ENCODE measurements at places on chromosomes 5 and 9.

DNA sequence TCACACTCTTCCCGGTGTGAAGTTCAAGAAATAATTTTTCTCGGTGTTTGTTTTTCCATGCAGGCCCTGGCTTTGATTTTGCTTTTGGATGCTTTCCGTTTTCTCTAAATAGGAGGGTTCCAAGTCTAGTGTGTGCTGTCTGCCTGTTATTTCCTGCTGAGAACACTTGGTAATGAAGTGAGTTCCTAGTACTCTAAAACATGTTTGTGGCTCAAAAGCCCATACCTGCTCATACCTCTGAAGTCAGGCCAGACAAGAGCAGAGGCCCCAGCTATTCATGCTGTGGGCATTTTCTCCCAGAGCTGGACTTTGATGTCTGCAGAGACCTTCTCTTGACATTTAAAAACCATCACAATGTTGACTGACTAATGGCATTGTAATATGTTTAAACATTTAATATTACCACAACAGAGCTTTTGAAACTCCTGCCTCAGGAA, 211.2 kb downstream of the GOLPH3 start:
- DNase-seq, result no peak

DNA sequence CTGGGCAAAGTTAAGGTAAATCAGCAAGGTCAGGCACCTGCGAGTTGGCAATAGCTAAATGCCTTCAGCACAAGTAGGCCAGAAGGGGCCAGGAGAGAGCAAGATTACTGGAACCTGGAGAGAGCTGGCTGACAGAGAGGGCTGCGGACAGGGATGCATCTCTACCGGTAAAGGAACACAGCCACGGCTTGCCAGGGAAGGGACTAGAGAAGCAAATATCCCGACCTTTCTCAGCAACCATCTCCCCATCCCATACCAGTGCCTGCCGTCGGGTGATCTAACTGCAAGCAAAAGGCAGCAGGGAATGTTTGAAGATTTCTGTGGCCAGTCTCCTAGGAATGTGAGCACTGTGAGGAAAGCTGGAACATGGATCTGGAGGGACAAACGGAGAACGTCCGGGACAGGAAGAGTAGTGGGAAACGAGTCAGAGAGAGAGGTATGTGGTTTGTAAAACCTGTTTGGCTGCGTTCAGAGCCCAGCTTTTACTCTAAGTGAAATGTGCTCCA, 15.9 kb upstream of the ABLIM3 start:
- no peak for DNase-seq

- DNase-seq, result no peak
Measured at GRCh38 chr9:3497857-3498256, 27.9 kb downstream of the RFX3 start.

GRCh38 chr5:72020161-72020983, 86.9 kb upstream of the MAP1B start:
- no peak for DNase-seq

- no peak for DNase-seq
Measured at GRCh38 chr5:143337946-143338345, 65.5 kb downstream of the NR3C1 start.

DNA sequence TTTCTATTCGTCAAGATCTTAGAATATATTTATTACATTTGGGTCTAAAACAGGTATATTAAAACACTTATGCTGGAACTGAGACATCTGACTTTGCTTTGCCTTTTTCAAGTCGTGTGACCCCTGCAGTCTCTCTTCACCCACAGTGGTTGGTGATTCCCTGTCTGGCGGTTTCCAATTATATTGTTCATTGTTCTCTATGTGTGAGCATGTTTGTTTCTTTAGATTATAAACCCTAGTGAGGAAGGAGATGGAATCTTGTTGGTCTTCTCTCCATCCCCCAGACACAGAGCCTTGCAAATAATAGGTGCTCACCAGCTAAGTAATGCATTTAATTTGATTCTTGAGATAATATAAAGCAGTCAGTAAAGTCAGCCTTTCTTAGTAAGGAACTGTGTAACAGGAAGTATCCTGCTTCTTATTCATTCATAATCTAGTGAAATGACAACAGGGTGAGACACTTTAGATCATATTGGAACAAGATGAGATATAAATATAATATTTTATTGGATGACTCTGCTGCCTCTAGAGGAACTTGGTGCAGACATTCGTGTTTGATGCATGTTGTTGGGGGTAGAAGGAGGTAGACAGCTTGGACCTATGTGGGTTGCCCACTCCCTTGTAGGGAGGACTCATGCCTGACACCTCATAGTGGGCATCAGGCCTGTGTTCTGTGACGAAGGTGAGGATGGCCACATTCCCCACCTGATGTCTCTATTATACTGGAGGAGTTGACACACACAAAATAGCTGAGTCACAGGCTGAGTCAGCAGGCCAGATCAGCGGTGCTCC, 88.1 kb downstream of the FGF1 start:
- no peak for DNase-seq

DNA sequence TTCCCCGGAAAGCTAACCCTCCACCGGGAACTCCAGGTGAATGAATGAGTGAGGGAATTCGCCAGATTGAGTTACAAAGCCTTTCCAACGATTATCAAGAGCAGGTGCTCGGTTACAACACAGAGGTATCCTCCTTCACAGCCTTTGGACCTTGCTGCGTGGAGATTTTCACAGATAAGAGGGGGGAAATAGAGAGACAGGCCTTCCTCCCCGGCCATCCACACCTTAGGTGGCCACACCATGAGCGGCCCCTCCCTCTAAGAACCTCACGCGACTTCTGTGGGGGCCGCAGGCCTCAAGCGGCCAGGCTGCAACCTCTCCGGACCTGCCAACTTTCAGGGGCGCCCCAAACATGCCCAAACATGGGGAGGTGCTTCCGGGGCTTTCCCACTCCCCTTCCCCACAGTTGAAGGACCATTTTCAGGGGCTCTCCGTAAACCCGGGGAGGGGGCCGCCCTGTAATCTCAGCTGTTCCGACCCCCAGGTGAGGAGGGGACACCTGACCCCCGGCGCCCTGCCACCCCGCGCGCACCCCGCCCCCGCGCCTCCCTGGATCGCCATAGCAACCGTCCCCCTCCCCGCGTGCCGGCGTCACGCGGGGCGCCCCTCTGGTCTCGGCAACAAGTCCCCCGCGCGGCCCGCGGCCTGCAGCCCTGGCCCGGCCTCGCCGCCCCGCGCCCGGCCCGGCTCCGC, 603 bp downstream of the DENND1A start:
- DNase-seq, result no peak

DNA sequence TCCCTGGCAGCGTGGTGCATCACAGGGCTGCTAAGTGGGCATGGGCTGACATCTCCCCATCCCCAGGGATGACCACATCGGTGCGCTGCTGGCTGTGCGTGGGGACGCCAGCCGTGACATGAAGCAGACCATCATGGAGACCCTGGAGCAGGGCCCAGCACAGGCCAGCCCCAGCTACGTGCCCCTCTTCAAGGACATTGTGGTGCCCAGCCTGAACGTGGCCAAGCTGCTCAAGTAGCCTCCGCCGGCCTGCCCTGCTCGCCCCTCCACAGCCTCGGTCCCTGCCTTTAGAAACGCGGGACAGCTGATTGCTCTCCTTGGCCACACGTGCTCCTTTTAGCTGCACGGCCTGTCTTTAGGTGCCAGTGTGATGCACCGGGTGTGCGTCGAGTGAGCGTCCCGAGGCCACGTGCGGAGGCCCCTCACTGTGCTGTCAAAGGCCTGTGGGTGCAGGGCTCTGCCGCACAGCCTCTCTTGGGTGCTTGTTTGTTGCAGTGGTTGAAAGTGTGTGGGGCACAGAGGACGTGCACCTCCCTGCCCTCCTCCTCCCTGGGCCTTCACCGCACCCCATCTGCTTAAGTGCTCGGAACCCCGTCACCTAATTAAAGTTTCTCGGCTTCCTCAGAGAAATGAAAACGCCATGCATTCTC, 23.8 kb downstream of the EXOC3 start:
- no peak for DNase-seq

Measured in esophagus squamous epithelium (tissue), 5 donors.